Urothelium cell line (cell line): ENCODE measurements at places on chromosomes 5 and 9.

DNA sequence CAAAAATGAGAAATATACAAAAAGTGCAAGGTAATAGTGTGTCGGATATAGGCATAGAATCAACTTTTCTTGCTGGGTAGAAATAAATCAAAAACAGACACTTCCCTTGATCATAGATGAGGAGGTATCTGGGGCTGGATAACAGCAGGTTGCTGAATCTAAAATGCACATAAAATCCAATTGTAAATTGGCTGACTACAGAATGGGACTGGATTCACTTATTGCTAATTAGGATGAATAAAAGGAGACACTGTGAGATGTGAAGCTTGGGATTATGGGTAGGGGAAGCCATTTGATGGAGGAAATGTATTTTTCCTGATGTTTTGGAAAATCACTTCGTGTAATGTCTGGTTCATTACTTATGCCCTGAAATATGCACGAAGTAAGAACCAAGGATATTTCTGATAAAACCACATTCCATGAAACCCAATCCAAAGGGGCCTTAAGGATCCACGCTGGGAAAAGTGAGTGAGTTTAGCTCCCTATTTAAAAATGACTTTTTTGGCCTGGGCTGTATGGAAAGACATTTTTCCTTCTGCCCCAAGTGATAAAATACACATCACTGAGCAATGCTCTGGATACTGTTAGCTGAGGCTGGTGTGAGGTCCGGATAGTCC is 136.1 kb downstream of the MARCHF11 start:
- DNase-seq: no peak

- no peak for DNase-seq
Observed at GRCh38 chr5:142617416-142618129, 68.3 kb downstream of the FGF1 start.

DNA sequence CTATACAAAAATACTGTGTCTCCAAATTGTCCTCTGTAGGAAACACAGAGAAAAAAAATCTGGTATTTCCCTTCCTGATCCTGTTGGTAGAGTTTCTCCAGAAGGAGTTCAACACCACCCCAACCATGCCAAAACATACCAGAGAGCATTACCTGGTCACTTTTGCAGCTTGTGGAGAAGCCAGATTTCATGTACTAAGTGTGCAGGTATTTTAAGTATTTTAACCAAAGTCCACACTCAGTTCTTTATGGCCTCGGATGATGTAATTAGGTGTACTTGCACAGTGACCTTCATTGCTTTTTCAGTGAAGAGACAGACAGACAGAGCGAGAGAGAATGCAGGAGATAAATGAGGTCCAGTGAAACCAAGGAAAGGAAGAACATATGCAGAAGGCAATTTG is 2046.8 kb upstream of the CDH9 start:
- peak; percentile 6 for DNase-seq

DNA sequence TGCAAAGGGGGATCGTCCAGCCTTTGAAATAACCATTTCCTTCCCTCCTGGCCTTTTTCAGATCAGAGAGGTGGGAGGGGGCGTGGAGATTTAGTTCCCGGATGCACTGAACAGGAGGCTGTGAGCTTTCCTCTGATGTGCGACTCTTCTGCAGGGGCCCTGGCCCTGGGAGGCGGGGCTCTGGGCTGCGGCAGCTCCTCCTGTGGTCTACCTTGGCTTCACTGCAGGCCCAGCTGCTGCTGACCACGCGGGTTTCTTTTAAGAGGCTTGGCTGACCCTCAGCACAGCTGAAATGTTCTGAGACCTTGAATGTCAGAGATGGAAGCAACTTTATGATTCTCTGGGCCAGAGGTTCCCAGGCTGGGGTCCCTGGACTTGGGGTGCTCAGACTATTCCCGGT is 27.0 kb upstream of the COL15A1 start:
- DNase-seq: no peak

GRCh38 chr5:175561085-175561484 is 82.7 kb downstream of the SFXN1 start:
- DNase-seq: no peak

- no peak for DNase-seq
Observed at GRCh38 chr5:72744136-72744535, 72.3 kb upstream of the TNPO1 start.
